ENCODE measurements at places on chromosomes 1 and 21. TPM values are rescaled to one million over a fixed set of nuclear protein-coding genes. Genes with fewer than 3 reads are reported as not detected.

- H3K4me3 ChIP-seq = no peak overlapping the region
- no peaks in the 10 kb centered on the region for H3K36me3 ChIP-seq
- DNase-seq = no peak
- H3K4me1 ChIP-seq = no peaks in the 10 kb centered on the region
- no peak overlapping the region for H3K27ac ChIP-seq
Observed at GRCh38 chr1:208595745-208596144, 351.6 kb upstream of the PLXNA2 start.

GRCh38 chr21:36188937-36189336 lies 32.3 kb downstream of the DOP1B start:
- no peaks in the 10 kb centered on the region for H3K27me3 ChIP-seq
- no peak overlapping the region for H3K27ac ChIP-seq
- peaks cover 35% of the 10 kb centered on the region for H3K4me1 ChIP-seq
- peak; percentile 40 for DNase-seq
- peaks cover 7% of the 10 kb centered on the region for H3K36me3 ChIP-seq

Gene ETV3L
- 0.26 TPM for polyA plus RNA-seq

GRCh38 chr1:75615613-75616435 lies 4.9 kb upstream of the SLC44A5 start:
- H3K27ac ChIP-seq = no peak overlapping the region
- no peak for DNase-seq
- no peak overlapping the region for H3K4me3 ChIP-seq
- peaks cover 69% of the 10 kb centered on the region for H3K27me3 ChIP-seq
- H3K4me1 ChIP-seq = peaks cover 7% of the 10 kb centered on the region

DNA sequence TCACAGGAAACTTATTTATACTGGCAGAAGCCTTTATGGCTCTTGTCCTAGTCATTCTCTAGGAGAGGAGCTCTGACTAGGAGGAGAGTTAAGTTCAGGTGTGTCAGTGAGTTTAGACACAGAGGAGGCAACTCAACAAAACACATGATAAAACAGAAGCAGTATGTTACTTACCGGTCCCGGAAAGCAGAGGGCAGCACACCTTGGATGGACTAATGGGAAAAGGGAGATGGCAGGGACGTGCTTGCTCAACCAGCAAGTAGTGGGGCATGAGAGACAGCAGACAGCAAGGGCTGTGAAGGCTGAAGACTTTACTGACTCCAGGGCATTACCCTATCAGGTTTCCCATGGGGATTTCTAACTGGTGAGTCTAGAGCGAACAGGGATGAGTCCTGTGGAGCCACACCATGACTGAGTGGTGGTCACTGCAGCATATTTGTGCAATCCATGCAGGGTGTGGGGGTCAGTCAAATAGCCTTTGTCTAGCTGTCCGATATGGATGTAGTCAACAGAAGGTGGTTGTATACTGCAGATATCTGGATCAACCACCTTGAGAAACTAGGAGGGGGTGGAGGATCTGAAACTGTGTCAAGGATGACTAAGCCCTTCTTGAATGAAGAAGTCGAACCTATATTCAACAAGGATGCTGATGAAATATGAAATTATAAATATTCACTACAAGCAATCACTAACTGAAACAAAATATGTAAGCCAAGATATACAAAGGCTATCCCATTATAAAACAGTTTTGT lies 596.3 kb upstream of the CHRM3 start:
- no peaks in the 10 kb centered on the region for H3K4me1 ChIP-seq
- DNase-seq = no peak
- H3K36me3 ChIP-seq = no peaks in the 10 kb centered on the region
- no peak overlapping the region for H3K4me3 ChIP-seq
- no peaks in the 10 kb centered on the region for H3K27me3 ChIP-seq

Gene OR2G6
- polyA plus RNA-seq = not detected

DNA sequence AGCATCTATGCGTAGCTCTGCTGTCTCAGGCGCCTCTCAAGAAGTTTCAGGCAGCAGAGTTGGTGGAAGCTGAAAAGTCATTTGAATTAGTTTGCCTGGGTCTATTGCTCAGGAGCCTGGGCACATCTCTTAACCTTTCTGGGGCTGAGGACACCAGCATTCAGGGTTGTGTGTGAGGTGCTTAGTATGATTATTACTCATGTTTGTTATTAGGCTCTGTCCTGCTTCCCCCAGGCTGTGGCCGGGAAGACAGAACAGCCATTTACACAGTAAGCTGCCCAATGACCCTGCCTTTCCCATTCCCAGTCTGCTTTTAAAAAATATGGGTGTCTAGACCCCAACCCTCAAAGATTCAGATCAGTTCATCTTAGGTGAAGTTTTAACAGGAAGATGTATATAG lies 53.9 kb upstream of the CACNA1E start:
- peaks cover 8% of the 10 kb centered on the region for H3K27me3 ChIP-seq
- no peaks in the 10 kb centered on the region for H3K36me3 ChIP-seq
- H3K27ac ChIP-seq = no peak overlapping the region
- H3K4me1 ChIP-seq = no peaks in the 10 kb centered on the region

GRCh38 chr21:43703035-43703880 lies 15.7 kb upstream of the PDXK start:
- H3K4me1 ChIP-seq = peaks cover 23% of the 10 kb centered on the region
- peaks cover 4% of the 10 kb centered on the region for H3K27me3 ChIP-seq
- no peak overlapping the region for H3K27ac ChIP-seq
- no peak for DNase-seq
- no peaks in the 10 kb centered on the region for H3K36me3 ChIP-seq
- no peak overlapping the region for H3K4me3 ChIP-seq

- H3K36me3 ChIP-seq = no peaks in the 10 kb centered on the region
- DNase-seq = no peak
- H3K4me3 ChIP-seq = no peak overlapping the region
Observed at GRCh38 chr1:202072211-202072765, 50.4 kb upstream of the GPR37L1 start.

Gene KRTAP12-2
- polyA plus RNA-seq = not detected

- H3K4me3 ChIP-seq = peak overlapping the region; percentile 79
- H3K27me3 ChIP-seq = peaks cover 53% of the 10 kb centered on the region
- H3K4me1 ChIP-seq = peaks cover 67% of the 10 kb centered on the region
- H3K36me3 ChIP-seq = no peaks in the 10 kb centered on the region
- no peak overlapping the region for H3K27ac ChIP-seq
Observed at GRCh38 chr21:26965040-26965906, 1.6 kb downstream of the ADAMTS5 start.

All from CD14-positive monocyte (primary cell).